ENCODE measurements at places on chromosomes 7 and 10.

- DNase-seq: no peak
These were observed 33.8 kb upstream of the FAM180A start for GRCh38 chr7:135782377-135782776.

DNA sequence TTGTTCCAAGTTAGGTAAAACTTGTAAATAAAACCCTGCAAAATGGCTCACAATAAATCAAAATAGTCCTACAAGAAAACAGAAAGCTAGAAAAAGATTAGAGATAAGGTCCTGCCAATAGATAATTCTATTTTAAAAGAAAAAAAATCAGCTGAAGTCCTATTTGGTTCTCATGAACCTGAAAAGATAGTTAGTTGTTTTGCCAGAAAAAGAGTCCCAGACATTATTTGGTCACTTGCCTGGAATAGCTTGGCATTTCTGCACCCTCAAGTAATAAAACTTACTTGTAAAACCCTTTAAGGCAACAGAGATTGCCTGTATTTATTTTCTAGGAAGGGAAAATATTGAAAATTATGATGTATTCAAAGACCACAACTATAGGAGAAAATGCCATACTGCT, 47.7 kb downstream of the LRRN3 start:
- DNase-seq: no peak

DNA sequence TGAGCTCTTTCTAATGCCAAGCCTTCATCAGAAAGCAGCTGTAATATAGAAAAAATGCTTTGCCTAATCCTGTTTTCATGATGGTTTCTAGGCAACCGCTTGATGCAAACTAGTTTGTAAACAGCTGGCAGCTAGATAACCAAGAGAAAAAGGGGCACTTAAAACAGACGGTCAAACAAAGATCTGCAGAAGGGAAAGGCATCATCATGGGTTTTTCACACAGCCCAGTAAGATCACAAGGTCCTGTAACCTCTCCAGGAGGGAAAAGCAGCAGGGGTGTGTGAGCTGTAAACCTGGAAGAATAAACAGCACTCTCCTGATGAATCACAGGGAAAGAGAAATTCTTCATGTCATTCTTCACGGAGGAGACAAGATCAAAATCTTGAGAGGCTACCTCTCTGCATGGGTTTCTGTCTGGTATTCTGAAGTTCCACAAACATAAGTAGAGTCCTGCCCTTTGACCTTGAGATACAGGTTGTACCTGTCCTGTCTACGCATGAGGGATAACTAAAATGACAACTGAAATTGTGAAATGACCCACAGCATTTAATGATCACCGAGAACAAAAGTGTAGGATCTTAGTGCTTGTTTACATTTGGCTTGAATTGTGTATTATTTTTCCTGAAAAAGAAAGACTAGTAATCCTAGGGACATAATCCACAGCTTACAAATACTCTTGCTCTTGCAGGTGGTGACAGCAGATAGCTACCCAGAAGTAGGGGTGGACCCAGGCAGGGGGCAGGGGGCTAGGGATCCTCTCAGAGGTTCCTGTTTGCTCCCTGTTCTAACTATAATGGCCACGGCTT, 48.0 kb downstream of the CREB3L2 start:
- no peak for DNase-seq

DNA sequence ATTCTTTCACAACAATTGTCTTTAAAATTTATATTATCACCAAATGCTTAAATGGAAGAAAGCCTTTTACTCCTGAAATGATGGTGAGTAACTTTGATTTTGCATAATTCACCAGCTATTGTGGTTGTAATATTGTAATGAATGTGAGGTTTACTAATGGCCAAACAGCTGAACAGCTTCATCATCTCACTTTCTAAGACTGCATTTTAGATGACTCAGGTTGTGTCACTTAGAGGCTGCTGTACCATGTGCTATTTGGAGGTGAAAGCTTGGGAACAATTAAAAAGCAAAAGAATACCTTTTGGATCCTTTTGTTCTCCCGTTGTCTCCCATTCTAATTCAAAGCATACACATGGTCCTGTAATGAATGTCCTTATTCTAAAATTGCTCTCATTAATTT, 604.0 kb upstream of the PFKP start:
- no peak for DNase-seq
